8988T (cell line): ENCODE measurements at places on chromosomes 2 and 18.
A peak's percentile ranks its signal among the peaks of the same experiment; 100 is the strongest.

- DNase-seq, result no peak
Measured at GRCh38 chr2:200380091-200380561, 73.6 kb downstream of the SPATS2L start.

DNA sequence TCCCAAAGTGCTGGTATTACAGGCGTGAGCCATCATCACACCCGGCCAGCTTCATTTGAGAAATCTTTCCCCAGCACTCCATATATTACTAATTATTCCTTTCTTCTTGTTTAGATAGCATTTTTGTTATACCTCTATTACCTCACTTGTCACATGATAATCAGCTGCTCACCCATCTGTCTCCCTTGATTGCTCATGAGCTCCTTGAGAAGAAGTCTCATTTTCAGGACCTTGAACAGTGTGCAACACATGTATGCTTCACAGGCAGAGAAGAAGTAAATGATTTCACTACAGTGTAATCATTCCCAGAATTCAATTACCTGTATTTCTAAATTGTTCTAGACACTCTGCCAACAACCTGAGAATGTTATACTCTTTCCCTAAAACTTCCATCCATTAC, 6.2 kb downstream of the PAIP2B start:
- no peak for DNase-seq

GRCh38 chr2:67783026-67783425, 279.8 kb downstream of the C1D start:
- no peak for DNase-seq

- DNase-seq, result no peak
Measured at GRCh38 chr2:16187482-16187817, 247.1 kb downstream of the MYCN start.

GRCh38 chr2:188364033-188364630, 72.5 kb downstream of the GULP1 start:
- DNase-seq, result no peak

GRCh38 chr2:184040230-184040629, 558.1 kb upstream of the ZNF804A start:
- no peak for DNase-seq

GRCh38 chr18:78973357-78974083, 6.1 kb upstream of the SALL3 start:
- no peak for DNase-seq

DNA sequence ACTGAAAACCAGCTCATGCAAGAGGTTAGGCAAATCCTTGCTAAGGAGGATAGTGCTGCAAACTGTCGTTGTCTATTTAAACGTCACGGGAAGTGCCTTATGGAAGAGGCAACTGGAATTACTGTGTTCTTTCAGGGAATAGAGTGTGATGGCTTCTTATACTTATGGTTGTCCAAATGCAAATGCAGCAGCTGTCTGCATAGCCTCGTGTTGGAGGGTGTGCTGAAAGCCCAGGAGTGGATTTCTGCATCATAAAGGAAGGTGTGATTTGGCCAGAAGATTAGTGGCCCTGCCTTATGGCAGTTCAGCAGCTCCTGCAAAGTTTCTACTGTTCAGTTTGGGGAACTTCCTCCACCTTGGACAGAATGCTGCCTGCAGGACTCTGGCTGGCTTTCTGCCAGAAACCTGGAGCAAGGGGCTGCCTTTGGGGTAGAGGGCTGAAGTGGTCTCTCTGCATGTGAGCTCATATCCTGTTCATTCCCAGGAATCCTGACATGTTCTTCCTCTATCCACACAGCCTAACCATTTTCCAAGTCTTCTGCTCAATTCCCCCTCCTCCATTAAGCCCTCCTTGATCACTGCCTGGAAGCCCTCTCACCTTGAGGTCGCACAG, 321.2 kb upstream of the CXCR4 start:
- DNase-seq, result no peak

DNA sequence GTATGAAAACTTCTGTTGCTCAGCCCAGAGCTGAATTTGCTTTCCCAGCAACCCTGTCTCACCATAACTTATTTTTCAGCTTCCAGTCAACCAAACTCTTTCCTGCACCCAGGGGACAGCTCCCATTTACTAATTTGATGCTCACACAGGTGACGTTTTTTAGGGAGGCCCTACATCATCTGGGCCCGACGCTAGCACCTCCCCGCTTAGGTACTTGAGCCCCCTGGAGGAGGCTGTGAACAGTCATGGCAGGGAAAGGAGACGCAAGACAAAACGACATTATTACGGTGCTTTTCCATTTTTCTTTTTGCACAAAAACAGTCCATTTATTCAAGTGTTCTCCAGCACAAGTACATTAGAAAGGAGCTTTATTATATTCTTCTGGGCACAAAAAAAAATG, 59.2 kb upstream of the POMC start:
- DNase-seq, result no peak

DNA sequence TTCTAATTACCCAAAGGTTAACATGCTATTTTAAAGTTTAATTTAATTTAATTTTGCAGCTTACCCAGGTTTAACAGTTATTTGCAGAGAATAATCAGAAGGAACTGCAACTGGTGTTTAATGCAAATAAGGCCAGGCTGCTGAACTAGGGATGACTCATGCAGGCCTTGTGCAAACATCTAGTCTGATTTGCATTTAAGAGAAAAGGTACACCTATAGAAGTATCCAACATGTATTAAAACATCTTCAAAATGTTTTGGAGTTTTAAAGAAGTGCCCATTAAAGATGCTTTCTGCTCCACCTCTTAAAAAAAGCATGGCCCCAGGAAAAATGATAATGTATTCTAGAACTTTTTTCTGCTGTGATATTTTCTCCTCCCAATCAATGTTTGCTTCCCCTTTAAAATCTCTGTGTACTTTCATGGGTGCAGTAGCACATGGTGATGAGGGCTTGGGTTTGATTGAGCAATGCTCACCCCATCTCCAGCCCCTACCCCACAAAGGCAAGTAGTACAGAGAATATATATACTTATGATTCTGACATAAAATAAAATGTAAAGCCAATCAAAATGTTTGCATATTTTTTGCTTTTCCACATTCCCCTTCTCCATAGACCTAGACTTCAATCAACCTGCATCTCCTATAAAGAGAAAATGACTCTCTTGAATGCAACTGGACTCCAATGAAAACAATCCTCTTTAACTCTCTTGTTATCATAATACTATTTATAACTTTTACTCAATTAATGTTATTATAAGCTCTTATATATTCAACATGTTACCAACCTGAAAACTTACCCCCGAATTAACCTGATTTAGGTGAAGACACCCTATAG, 54.1 kb downstream of the ATP8B1 start:
- DNase-seq, result no peak

DNA sequence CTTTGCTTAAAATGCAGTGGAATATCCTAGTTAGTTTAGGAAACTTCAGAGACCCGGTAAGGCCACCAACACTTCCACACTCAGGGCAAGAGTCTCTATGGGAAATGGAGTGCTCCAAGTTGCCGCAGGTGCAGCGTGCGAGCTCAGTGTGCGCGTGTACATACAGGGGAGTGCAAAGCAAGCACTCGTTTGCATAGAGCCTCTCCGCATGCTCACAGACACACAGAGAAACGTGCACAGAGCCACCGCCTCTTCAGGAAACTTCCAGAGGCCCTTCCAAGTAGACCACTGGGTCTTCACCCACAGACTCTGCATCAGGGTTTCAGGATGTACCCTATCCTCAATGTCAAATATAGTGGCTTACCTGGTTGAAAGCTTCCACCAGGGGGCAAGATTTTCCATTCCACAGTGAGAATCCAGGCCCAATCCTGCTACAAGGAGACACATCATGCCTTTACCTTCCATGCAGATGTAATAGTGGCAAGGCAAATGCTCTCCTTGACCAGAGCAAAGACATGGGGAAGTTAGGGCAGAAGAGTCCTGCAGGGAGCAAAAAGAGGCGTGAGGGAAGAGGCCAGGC, 513.0 kb upstream of the MYT1L start:
- DNase-seq, result no peak

GRCh38 chr2:45833968-45834344, 182.5 kb downstream of the PRKCE start:
- no peak for DNase-seq

GRCh38 chr2:126792186-126792585, 106.5 kb upstream of the TEX51 start:
- DNase-seq, result no peak

DNA sequence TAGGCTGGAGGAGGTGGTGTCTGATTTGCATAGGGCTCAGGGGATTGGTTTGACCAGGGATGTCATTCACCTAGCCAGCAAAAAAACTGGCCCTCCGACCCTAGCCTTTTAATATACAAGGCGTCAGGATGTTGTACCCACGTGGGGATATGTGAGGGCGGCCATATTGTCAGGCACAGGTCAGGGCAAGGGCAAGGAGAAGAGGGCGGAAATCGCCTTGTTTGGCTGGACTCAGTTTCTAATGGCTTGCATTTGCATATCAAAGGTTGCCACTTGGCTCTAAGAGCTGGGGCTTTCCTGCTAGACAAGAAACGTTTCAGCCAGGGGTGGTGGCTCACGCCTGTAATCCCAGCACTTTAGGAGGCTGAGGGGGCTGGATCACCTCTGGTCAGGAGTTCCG, 24.9 kb upstream of the PDCL3 start:
- DNase-seq, result no peak

DNA sequence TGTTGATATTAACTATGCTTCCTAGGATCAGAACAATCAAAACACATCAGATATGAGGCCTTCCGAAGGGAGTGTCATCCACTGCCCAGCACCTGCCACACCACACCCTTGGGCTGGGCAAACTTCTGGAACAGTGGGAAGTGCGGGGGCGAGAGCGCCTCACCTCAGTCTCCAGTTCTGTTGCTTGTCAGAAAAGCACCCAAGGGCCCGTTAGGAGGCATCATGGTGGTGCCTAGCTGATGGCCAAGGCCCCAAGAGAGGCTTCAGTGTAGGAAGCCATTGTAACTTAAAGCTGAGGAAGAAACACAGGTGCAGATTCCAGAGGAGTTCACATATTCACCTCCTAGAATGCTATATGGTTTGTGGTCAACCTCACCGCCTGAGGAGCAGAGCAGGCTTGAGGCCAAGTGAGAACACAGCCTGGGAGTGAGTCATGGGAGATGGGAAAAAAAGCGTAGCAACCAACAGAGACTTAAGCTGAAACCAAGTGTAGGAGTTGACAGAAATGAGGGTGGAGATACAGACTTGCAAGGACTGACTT, 85.1 kb upstream of the ATL2 start:
- no peak for DNase-seq

DNA sequence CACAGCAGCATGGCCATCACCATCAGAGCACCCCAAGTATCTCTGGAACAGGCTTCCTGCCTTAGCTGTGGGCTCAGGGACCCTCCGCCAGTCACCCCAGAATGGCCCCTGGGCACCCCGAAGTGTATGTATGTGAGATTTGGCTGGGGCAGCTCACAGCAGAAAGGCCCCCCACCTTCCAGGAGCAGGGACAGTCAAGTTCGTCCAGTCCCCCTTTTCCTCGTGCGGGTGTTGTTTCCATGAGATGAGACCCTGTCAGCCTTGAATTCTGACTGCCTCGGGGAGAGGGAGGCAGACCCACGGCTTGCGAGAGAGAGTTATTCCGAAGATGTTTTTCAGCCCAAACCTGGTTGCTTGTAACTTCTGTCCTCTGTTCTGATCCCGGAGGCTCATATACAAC, 290.9 kb upstream of the HDAC4 start:
- no peak for DNase-seq

- no peak for DNase-seq
Measured at GRCh38 chr2:43128559-43128955, 97.8 kb downstream of the ZFP36L2 start.

GRCh38 chr2:61926531-61927477, 21.3 kb downstream of the COMMD1 start:
- no peak for DNase-seq

GRCh38 chr18:58100154-58100553, 56.1 kb downstream of the NEDD4L start:
- DNase-seq, result no peak

GRCh38 chr2:37809525-37809924, 115.6 kb upstream of the RMDN2 start:
- no peak for DNase-seq

- DNase-seq, result peak; percentile 77
Measured at GRCh38 chr2:229714736-229715541, 584 bp upstream of the DNER start.

DNA sequence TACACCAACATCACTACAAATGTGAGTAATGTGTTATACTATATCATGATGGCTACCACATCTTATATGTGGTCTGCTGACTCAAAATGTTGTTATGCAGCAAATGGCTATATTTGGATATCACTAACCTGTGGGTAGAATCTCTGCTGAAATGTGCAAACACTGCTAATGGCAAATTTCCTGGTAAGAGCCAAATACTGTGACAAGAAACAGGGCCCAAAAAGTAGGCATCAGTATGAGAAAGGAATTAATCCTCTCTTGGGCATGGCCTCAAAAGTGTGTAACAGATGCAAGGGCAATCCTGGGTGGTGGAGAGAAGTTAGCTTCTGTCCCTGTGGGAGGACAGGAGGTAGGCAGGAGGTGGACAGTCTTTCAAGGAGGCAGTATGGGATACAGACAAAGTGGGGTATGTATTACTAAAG, 13.3 kb downstream of the ATF2 start:
- no peak for DNase-seq

DNA sequence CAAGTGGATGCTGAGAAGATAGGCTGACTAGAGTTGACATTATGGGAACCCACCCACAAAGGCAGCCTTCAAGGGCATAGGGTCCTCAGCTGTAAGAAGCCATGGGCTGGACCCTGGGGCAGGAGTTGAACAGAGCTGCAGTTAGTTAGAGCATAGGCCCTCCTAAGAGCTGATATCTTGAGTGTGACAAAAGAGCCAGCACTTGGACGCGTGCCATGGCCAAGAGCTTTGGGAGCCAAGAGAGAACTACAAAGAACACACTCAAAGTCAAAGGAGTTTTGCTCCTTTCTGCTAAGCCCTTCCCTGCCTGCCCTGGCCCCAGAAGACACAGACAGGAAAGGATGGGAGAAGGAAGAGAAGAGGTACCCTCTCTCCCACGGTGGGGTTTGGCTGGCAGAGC, 29.9 kb upstream of the AGAP1 start:
- DNase-seq, result no peak

DNA sequence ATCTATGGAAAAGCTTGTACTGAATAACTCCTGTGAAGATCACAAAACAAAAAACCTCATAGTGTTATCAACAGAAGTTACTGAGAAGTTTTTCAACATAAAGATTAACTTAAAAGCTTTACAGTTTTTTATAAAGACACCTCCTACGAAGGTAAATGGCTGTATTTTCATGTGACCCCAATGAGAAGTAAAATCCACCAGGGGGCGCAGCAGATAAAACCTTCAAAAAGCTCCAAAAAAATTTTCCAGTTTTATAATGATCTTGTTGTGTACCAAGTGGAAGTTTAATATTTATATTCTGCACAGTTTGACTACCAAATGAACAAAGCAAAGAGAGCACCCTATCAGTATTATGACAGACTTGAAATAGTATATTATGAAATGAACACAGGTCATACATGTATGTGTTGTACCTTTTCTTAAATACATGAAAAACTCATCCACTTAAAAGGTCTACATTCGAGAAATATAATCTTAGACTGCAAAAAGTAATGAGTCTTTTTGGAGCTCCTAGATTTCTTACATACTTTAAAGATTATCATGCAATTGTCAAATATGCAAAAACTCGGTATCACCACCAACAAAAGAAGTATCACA, 38.5 kb downstream of the PNO1 start:
- no peak for DNase-seq

GRCh38 chr2:178059111-178059510, 13.5 kb downstream of the PDE11A start:
- DNase-seq, result no peak

- DNase-seq, result no peak
Measured at GRCh38 chr18:80042785-80043184, 8.6 kb downstream of the RBFA start.

GRCh38 chr2:129203331-129203730, 776.1 kb upstream of the RAB6C start:
- no peak for DNase-seq

- no peak for DNase-seq
Measured at GRCh38 chr2:224966613-224967012, 75.7 kb downstream of the DOCK10 start.
